ENCODE measurements at places on chromosomes 1 and 21. TPM values are rescaled to one million over a fixed set of nuclear protein-coding genes. Genes with fewer than 3 reads are reported as not detected.

Gene IGSF9
- not detected for total RNA-seq

DNA sequence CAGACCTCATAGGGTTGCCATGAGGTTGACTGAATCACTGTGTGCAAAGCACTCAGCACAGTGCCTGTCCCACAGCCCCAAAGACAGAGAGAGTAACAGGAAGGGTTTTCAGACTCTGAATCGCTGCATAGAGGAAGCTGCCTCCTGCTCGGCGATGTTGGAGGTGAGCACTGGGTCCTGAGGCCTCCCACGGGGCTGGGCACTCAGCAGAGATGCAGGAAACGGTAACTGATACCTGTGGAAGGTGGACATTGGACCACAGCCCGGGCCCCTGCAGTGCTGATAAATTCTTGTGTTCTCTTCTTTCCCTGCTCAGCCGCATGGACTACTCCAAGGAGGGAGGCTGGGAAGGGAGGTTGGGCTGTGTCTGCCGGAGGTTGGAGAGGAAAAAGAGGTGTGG, 389.7 kb downstream of the PTPRU start:
- H3K36me3 ChIP-seq: no peaks in the 10 kb centered on the region
- DNase-seq: no peak
- no peak overlapping the region for H3K4me3 ChIP-seq
- H3K27me3 ChIP-seq: peaks cover 4% of the 10 kb centered on the region
- no peaks in the 10 kb centered on the region for H3K4me1 ChIP-seq
- no peak overlapping the region for H3K27ac ChIP-seq

DNA sequence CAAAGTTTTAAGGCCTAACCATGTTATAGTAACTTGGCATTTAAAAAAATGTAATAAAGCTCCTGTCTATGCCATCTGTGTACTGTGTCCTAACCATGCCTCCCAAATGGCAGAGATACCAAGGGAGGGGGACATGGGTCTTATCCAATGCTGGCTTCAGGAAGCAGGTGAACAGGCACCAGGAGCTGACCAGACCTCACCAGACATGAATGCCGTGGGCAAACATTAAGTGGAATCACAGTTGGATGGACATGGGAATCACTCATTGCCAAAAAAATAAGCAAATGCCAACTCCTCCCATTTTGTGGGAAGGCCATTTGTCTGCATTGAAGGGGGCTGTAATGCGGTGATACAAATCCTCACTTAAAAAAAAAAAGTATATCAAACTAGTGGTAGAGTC, 22.9 kb downstream of the PROX1 start:
- H3K4me1 ChIP-seq: no peaks in the 10 kb centered on the region
- DNase-seq: no peak
- no peak overlapping the region for H3K27ac ChIP-seq
- H3K36me3 ChIP-seq: no peaks in the 10 kb centered on the region

DNA sequence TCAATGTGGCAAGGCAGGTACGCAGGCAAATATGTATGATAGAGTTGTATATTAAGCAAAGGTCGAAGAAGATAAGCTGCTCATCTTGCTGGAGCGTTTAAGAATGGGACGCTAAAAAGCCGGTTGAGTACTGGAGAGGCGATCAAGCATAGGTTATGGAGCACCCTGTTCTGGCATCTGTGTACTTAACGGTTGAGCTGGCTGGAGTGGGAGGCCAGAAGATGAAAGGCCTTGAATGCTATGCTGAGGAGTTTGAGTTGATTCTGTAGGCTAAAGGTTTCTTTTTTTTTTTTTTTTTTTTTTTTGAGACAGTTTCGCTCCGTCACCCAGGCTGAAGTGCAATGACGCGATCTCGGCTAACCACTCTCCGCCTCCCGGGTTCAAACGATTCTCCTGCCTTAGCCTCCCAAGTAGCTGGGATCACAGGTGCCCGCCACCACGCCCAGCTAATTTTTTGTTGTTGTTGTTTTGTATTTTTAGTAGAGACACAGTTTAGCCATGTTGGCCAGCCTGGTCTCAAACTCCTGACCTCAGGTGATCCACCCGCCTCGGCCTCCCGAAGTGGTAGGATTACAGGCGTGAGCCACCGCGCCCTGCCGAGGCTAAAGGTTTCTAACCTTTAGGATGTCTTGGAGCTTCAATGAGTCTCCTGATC, 850 bp upstream of the KHDC4 start:
- peaks cover 49% of the 10 kb centered on the region for H3K4me1 ChIP-seq
- peaks cover 36% of the 10 kb centered on the region for H3K36me3 ChIP-seq
- no peak for DNase-seq
- H3K27me3 ChIP-seq: no peaks in the 10 kb centered on the region
- peak overlapping the region; percentile 62 for H3K27ac ChIP-seq
- peak overlapping the region; percentile 82 for H3K4me3 ChIP-seq

Gene OR10J1
- total RNA-seq: not detected

GRCh38 chr1:74505928-74506710, 6.3 kb downstream of the LRRC53 start:
- H3K27me3 ChIP-seq: no peaks in the 10 kb centered on the region
- H3K27ac ChIP-seq: no peak overlapping the region
- H3K36me3 ChIP-seq: no peaks in the 10 kb centered on the region
- no peaks in the 10 kb centered on the region for H3K4me1 ChIP-seq

GRCh38 chr1:244759158-244759557, 76.3 kb upstream of the COX20 start:
- no peaks in the 10 kb centered on the region for H3K36me3 ChIP-seq
- no peak overlapping the region for H3K27ac ChIP-seq
- no peaks in the 10 kb centered on the region for H3K4me1 ChIP-seq
- H3K27me3 ChIP-seq: no peaks in the 10 kb centered on the region

Gene TMEM82
- not detected for total RNA-seq

GRCh38 chr1:185938396-185938795, 204.2 kb downstream of the HMCN1 start:
- DNase-seq: no peak
- no peaks in the 10 kb centered on the region for H3K36me3 ChIP-seq
- H3K27me3 ChIP-seq: no peaks in the 10 kb centered on the region
- no peaks in the 10 kb centered on the region for H3K4me1 ChIP-seq
- no peak overlapping the region for H3K4me3 ChIP-seq

Gene ADAMTS4
- 0.60 TPM for total RNA-seq

DNA sequence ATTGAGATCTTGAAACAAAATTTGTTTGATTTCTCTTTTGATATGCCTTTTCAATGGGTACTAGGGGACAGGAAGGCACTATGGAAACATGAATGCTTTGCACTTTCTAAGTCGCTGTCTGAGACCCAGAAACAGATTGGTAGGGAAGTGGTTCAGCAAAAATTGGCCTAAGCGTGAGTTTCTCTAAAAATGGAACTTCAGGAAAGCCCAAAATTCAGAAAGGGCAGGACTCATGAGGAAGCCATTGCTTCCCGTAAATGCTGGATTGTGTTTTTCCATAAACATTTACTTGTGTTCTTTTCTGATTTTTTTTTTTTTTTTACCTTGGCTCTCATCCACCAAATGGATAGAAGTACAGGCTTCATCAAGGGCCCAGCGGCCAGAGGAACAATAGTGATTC, 123.7 kb upstream of the ATP1B1 start:
- H3K27ac ChIP-seq: no peak overlapping the region
- H3K36me3 ChIP-seq: no peaks in the 10 kb centered on the region
- no peaks in the 10 kb centered on the region for H3K4me1 ChIP-seq
- DNase-seq: no peak

Gene REN
- not detected for total RNA-seq

GRCh38 chr1:66760506-66760905, 8.2 kb downstream of the DYNLT5 start:
- H3K27ac ChIP-seq: no peak overlapping the region
- no peak overlapping the region for H3K4me3 ChIP-seq
- DNase-seq: no peak
- H3K27me3 ChIP-seq: no peaks in the 10 kb centered on the region

Gene OR2G6
- total RNA-seq: not detected

Gene PPP1R12B
- 15.0 TPM for total RNA-seq

DNA sequence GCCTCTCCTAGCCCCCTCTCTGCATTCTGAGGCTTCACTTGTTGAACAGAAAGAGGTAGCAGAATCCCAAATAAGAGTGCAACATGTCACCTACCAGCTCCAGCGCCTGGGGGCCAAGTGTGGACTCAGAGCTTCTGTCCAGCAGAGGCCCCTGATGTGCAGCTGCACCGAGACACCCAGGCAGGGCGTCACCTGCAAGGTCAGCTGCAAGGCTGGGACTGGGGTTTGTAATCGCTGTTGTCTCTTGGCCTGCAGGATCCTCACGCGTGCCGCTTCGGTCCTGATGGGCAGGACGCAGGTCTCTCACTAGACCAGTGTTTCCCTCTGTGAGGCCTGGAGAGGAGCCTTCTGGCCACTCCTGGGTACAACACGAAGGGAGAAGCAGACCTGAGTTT, 4.3 kb upstream of the SLX9 start:
- H3K4me3 ChIP-seq: no peak overlapping the region
- H3K27ac ChIP-seq: no peak overlapping the region
- H3K4me1 ChIP-seq: peaks cover 41% of the 10 kb centered on the region
- DNase-seq: no peak
- H3K27me3 ChIP-seq: no peaks in the 10 kb centered on the region

GRCh38 chr1:25993197-25993951, 4.5 kb downstream of the PAFAH2 start:
- peaks cover 8% of the 10 kb centered on the region for H3K36me3 ChIP-seq
- no peak overlapping the region for H3K4me3 ChIP-seq
- no peak for DNase-seq

Gene CD58
- total RNA-seq: 4.2 TPM

- H3K4me1 ChIP-seq: no peaks in the 10 kb centered on the region
- H3K4me3 ChIP-seq: no peak overlapping the region
Measured at GRCh38 chr1:53616511-53616910, 122.5 kb downstream of the GLIS1 start.

- peaks cover 31% of the 10 kb centered on the region for H3K36me3 ChIP-seq
- no peak overlapping the region for H3K27ac ChIP-seq
- DNase-seq: no peak
- no peaks in the 10 kb centered on the region for H3K27me3 ChIP-seq
- H3K4me3 ChIP-seq: no peak overlapping the region
Measured at GRCh38 chr21:33441489-33442477, 38.0 kb downstream of the TMEM50B start.

Gene DFFB
- total RNA-seq: 6.7 TPM

GRCh38 chr1:178527117-178527516, 14.2 kb downstream of the TEX35 start:
- no peak overlapping the region for H3K4me3 ChIP-seq
- no peaks in the 10 kb centered on the region for H3K27me3 ChIP-seq

- peaks cover 71% of the 10 kb centered on the region for H3K4me1 ChIP-seq
- DNase-seq: no peak
- no peaks in the 10 kb centered on the region for H3K27me3 ChIP-seq
- peaks cover 34% of the 10 kb centered on the region for H3K36me3 ChIP-seq
- no peak overlapping the region for H3K4me3 ChIP-seq
Measured at GRCh38 chr1:8382051-8382505, 64.2 kb downstream of the SLC45A1 start.

- H3K4me3 ChIP-seq: no peak overlapping the region
- no peaks in the 10 kb centered on the region for H3K27me3 ChIP-seq
- DNase-seq: no peak
- no peak overlapping the region for H3K27ac ChIP-seq
- no peaks in the 10 kb centered on the region for H3K4me1 ChIP-seq
Measured at GRCh38 chr1:211874521-211875347, 44.2 kb upstream of the LPGAT1 start.

DNA sequence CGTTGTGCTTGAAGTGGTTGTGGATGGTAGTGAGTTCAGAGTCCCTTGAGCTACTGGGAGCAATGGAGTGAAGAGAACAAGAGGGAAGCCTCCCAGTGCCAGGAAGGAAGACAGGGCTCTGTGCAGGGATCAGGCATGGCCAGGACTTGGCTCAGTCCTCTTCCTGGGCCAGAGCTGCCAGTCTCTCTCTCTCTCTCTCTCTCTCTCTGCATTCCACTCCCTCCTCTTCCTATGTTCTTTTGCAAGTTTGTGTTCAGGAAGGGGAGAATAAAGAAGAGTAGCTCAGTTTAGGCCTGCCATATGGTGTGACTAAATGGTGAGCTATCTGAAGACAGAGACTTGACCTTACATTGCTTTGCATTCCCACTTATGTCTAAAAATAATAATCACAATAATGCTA, 20.5 kb upstream of the RPTN start:
- no peak overlapping the region for H3K4me3 ChIP-seq
- DNase-seq: no peak
- H3K27ac ChIP-seq: no peak overlapping the region
- no peaks in the 10 kb centered on the region for H3K27me3 ChIP-seq
- no peaks in the 10 kb centered on the region for H3K4me1 ChIP-seq
- no peaks in the 10 kb centered on the region for H3K36me3 ChIP-seq

DNA sequence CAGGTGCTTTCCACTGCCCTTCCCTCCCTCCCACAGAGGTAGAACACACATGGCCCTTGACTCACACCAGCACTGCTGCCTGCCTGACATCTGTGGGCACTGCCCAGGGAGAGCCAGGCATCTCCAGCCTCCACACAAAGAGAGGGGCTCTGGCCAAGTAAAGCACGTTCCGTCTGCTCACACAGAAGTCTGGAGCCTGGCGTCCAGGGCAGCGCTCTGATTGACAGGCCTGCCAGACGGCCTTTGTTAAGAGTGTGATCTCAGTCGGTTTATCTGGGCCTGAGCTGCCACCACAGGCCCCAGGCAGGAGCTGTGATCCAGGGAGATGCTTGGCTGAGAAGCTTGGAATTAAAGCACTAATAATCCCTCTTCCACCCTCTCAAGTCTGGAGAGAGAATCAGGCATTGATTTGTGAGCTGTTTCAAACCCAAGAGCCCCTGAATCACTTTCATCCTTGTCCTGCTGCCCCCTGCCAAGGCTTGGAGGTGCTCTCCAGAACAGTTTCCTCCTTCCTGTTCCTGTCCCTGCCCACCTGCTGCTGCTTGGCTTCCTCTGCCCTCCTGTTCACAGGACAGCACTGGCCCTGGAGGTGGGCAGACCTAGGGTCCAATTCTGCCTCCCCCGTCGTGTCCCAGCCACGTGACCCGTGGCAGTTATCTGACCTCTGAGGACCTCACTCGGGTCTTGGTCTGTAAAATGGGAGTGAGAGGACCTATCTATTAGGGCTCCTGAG, 3.7 kb downstream of the DMRTB1 start:
- no peak for DNase-seq
- H3K4me3 ChIP-seq: no peak overlapping the region
- no peaks in the 10 kb centered on the region for H3K36me3 ChIP-seq
- no peaks in the 10 kb centered on the region for H3K27me3 ChIP-seq
- H3K27ac ChIP-seq: no peak overlapping the region

Gene PROX1
- total RNA-seq: 0.03 TPM
